Endothelial cell (in vitro differentiated cells): ENCODE measurements at places on chromosomes 13 and 19. TPM values are rescaled to one million over a fixed set of nuclear protein-coding genes. Genes with fewer than 3 reads are reported as not detected.

DNA sequence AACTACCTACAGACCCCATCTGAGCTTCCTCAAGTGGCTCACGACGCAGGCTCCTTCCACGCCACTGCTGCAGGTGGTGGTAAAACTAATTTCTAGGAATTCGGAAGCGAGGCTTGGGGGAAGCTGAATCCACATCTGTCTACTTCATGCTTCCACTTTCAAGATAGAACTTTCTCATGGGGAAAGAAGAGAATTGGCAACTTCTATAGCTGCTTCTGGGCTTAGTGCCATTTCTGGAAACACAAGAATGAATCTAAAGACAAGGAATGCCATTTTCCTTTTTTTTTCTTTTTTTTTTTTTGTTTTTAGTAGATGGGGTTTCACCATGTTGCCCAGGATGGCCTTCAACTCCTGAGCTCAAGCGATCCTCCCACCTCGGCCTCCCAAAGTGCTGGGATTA is 2.8 kb upstream of the NLRP12 start:
- peaks cover 4% of the 10 kb centered on the region for H3K27me3 ChIP-seq
- peaks cover 14% of the 10 kb centered on the region for H3K4me1 ChIP-seq
- H3K27ac ChIP-seq, result no peak overlapping the region
- no peak for DNase-seq
- no peak overlapping the region for H3K4me3 ChIP-seq

Gene NLRP12
- total RNA-seq, result 2.1 TPM

GRCh38 chr19:51141181-51141580 is 920 bp upstream of the SIGLEC7 start:
- H3K4me1 ChIP-seq, result peaks cover 11% of the 10 kb centered on the region
- DNase-seq, result no peak
- H3K27me3 ChIP-seq, result peaks cover 8% of the 10 kb centered on the region

DNA sequence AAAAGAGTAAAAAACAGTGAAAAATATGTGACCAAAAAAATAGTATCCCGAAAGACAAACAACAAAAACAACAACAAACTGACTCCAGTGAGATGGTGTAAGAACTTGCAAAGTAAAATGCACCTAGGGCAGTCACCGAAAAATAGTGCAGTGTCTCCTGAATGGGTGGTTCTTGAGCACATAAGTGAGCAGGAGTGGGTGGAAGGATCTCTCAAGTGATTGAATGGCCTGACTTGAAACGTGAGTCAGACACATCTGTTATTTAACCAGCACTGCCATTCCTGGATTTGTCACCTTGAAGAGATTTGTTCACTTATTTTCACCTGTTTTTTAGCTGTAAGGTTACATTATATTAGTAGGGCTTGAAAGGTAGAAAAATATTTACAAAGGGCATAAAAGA is 3.5 kb downstream of the ZNF738 start:
- H3K36me3 ChIP-seq, result peaks cover 37% of the 10 kb centered on the region
- H3K27me3 ChIP-seq, result peaks cover 8% of the 10 kb centered on the region
- no peak overlapping the region for H3K27ac ChIP-seq
- peaks cover 3% of the 10 kb centered on the region for H3K4me1 ChIP-seq
- H3K4me3 ChIP-seq, result peak overlapping the region; percentile 27
- no peak for DNase-seq

GRCh38 chr19:34269489-34269888 is 15.1 kb downstream of the GARRE1 start:
- H3K36me3 ChIP-seq, result peaks cover 4% of the 10 kb centered on the region
- H3K4me3 ChIP-seq, result peak overlapping the region; percentile 40
- no peak for DNase-seq
- peaks cover 7% of the 10 kb centered on the region for H3K27me3 ChIP-seq
- H3K27ac ChIP-seq, result peak overlapping the region; percentile 96

DNA sequence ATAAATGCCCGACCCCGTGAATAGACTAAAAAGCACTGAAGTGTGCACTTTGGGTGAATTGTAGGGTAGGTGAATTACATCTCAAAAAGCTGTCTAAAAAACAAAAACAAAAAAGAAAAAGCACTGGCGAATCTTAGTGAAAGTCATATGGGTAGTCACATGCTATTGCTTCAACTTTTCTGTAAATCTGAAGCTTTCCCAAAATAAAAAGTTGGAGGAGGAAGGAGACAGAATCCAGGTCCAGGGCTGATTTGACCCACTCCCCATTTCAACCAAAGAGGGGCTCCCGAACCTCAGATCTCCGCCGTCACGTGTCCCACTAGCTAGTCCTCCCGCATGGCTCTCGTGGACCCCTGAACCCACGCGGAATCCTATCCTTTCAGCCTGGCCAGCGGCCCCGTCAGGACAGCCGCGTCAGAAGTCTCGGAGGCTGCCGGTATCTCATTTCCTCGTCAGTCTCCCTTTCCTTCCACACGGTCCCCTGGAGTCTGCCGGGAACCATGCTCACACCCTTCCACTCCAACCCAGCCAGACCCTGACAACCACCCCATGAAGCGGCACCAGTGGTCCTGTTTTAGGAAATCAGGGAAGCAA is 6.1 kb downstream of the PPP1R12C start:
- H3K4me1 ChIP-seq, result peaks cover 16% of the 10 kb centered on the region
- peak overlapping the region; percentile 42 for H3K27ac ChIP-seq
- no peak for DNase-seq
- H3K4me3 ChIP-seq, result peak overlapping the region; percentile 56
- H3K36me3 ChIP-seq, result peaks cover 26% of the 10 kb centered on the region

Gene ZNF540
- total RNA-seq, result 0.69 TPM

GRCh38 chr19:41893899-41894298 is 10.9 kb downstream of the ARHGEF1 start:
- peaks cover 16% of the 10 kb centered on the region for H3K4me1 ChIP-seq
- H3K27ac ChIP-seq, result no peak overlapping the region
- H3K4me3 ChIP-seq, result no peak overlapping the region
- H3K36me3 ChIP-seq, result peaks cover 34% of the 10 kb centered on the region
- H3K27me3 ChIP-seq, result peaks cover 8% of the 10 kb centered on the region
